ENCODE measurements at places on chromosomes 5 and 9.

DNA sequence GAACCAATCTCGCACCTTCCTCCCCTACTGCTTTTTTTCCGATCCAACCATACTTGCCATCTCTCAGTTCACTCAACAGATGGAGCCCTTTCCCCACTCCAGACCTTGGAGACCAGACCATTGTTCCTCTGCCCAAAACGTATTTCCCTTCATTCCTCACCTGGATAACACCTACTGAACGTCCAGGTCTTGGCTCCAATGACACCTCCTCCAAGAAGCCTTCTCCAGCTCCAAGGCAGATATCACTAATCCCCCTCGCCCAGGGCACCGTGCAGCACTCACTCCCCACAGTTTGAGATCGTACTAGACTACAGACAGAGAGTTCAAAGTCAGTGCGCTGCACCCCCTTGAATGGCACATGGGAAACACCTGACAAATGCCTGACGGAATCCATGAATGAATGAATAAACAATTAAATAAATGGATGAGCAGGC is 47.1 kb upstream of the AKNA start:
- no peak for DNase-seq

GRCh38 chr5:97131921-97132320 is 10.5 kb downstream of the LIX1 start:
- DNase-seq: no peak

GRCh38 chr9:114930056-114930812 is at the start of gene TNFSF8:
Gene TNFSF8, minus strand, starts transcription at chr9:114930591. Its CDS starts 288 bp downstream, at chr9:114930303.
- peak; percentile 68 for DNase-seq

DNA sequence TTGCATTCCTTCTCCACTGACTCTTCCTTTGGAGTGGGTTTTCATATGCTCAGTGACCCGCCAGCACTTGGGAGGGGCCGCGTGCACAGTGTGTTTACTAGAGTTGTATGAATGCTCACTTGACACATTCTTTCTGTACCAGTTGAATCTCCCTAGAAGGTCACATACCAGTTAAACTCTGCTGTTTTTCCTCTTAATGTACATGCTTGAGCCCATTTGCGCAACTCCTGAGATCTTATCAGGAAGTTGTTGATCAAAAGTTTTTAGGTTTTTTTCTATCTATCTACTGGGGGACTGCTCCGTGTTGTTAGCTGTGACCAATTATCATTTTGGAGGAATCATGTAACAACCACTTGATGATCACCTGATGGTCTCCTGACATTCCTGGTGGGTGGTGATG is 392.7 kb downstream of the CDH9 start:
- no peak for DNase-seq

DNA sequence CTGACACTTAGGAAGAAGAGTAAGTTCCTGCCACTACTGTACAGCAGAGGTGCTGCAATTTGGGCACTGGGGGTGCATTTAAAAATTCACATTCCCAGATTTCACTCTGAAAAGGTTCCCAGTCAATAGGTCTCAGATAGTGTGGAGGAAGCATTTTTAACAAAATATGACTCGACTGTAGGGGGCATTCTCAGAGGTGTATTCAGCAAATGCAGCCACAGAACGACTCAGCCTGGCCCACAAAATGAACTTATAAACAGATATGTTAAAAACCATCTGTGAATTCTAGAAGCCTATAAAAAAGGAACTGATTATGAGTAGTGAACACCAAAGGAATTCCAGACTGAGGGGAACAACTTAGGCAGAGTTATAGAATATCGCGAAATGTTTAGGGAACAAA is 31.1 kb downstream of the MLLT3 start:
- DNase-seq: no peak

- DNase-seq: no peak
Measured at GRCh38 chr9:136675477-136676296, 11.6 kb downstream of the AGPAT2 start.

All from T-cell (primary cell).